Epithelial cell of esophagus (primary cell): ENCODE measurements at places on chromosomes 12 and 14.

GRCh38 chr14:93984987-93985410, 8.6 kb upstream of the ASB2 start:
- DNase-seq = peak; percentile 27

GRCh38 chr14:29463727-29464395, 463.8 kb downstream of the PRKD1 start:
- DNase-seq = no peak

- no peak for DNase-seq
Measured at GRCh38 chr12:124509300-124509675, 58.1 kb downstream of the NCOR2 start.

- DNase-seq = no peak
Measured at GRCh38 chr14:56702515-56702914, 107.8 kb downstream of the OTX2 start.

GRCh38 chr12:70245458-70245857, 2.2 kb downstream of the CNOT2 start:
- no peak for DNase-seq

DNA sequence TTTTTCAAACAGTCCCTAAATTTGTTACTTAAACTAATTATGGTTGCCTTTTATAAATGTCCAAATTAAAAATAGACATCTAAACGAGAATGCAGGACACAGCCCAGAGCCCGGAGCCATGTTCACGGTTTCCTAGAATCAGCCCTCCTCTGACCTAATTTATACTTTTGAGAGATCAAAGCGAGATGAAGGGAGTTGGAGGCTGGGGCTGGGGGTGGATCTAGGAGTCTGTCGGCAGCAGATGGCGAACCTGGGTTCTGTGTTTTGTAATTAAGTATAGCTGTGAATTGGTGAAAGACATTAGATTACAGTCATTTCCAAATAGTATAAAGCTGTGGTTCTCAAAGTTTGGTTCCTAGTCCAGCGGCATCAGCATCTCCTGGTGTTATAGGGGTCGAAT, 210.1 kb downstream of the SLC41A2 start:
- DNase-seq = no peak

GRCh38 chr12:96186607-96187301, 7.4 kb upstream of the ELK3 start:
- no peak for DNase-seq

DNA sequence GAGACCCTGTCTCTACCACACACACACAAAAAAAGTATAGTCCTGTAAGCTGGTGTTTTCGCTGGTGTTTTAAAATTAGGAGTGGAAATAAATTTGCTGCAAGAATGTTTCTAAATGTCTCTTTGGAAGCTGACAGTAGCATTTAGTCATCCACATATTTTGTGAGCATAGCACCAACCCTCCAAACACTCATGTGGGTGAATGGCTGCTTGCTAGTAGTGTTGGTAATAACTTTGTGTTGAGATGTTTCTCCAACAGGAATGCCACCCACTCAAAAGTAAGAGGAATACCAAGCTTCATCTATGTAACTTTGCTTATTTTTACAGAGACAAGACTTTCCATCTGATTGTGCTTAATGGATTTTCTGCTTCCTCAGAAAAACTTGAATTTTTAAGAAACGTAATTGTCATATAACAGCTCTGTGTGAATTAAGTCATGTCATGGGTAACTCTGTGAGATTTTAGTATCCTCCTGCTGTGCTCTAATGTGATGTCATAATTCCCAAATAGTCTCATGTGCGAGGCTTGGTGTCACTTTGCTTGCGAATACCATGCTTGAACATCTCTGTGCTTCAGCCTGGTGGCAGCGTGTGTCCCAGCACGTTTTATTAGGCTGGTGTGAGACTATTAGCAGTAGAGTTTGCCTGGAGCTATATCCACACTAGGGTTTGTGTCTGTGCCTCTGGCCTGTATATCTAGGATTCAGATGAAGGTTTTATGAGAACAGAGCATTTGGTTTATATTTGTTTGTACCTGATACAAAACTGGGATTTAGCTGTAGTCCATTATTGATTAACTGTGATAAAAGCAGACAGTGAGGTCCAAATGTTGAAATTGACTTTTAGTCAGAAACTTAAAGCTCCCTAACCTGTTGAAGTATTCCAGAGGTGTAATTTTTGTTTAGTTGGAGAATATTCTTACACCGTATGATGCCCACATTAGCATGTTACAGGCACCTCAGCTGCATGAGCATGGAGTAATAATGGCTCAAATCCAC, 80.5 kb downstream of the FBXW8 start:
- no peak for DNase-seq

- peak; percentile 86 for DNase-seq
Measured at GRCh38 chr14:59619061-59619460, 42.4 kb upstream of the CCDC175 start.

- DNase-seq = no peak
Measured at GRCh38 chr12:2633176-2633824, 161.5 kb upstream of the FKBP4 start.

GRCh38 chr12:12941450-12942350, 10.3 kb downstream of the GPRC5D start:
- DNase-seq = peak; percentile 24

DNA sequence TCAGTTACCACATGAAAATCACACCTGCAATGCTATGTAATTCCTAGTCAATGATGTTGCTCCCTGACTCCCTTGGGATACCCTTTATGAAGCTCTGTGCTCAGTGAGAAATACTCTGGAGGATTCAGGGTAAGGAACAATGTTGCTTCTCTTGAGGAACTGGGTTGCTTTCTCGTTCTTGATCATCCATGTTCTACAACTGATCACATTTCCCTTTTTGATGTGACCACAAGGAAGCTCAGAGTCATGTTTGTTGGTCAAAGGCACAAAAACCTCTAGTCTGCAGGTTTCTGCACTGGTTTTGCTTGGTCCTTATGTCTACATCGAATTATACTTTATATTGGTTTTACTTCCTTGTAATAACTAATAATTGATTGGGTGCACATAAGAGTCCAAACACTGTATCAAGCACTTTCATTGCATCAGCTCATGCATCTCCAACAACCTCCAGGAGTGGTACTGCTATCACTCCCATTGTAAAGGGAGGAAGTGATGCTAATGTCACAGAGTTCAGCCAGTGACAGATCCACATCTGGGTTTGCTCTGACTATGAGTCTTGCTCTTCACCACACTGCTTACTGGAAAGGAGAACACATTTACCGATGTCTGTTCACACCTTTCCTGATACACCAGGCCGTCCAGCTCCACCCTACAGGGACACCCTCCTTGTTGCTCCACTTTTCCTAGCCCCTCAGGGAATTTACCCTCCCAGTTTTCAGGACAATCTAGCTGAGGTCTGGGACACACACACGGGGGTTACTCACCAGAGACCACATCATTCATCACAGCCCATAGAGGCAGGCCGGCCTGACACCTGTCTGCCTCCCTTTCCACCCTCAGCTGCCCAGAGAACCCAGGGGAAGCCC, 41.0 kb downstream of the CMKLR1 start:
- no peak for DNase-seq

- DNase-seq = peak; percentile 29
Measured at GRCh38 chr12:112978163-112979040, at the start of gene OAS2. TSS of gene OAS2 (plus strand) at chr12:112978519. CDS start at chr12:112978609, 90 bp downstream.
